ENCODE measurements at places on chromosomes 12 and 14. TPM values are rescaled to one million over a fixed set of nuclear protein-coding genes. Genes with fewer than 3 reads are reported as not detected.

The GUCY2C gene
- total RNA-seq: not detected

The RHEBL1 gene
- 11.0 TPM for total RNA-seq

The AHNAK2 gene
- total RNA-seq: not detected

The IQSEC3 gene
- 3.6 TPM for total RNA-seq

The ZFHX2 gene
- 1.1 TPM for total RNA-seq

GRCh38 chr12:3744229-3744901, 8.5 kb downstream of the CRACR2A start:
- DNase-seq: no peak

DNA sequence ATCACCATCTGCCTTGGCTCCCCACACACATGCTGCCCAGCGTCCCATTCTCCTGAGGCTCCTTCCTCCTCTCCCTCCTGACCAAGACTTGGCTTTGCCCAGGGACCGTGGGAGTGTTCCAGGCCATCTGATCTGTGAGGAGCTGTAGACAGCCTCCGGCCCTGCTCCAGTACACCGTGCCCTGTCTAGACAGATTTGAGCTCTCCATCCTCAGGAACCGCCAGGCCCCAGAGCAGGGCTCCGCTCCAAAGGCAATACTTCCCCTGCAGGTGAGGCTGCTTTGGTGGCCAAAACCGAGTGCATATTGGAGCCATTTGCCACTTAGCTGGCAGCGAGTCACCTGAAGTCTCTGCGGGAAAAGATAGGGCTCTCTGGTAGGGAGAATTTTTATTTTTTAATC, 147.4 kb downstream of the ANO2 start:
- no peak for DNase-seq

GRCh38 chr12:82867762-82868500, 181.2 kb downstream of the TMTC2 start:
- DNase-seq: no peak

DNA sequence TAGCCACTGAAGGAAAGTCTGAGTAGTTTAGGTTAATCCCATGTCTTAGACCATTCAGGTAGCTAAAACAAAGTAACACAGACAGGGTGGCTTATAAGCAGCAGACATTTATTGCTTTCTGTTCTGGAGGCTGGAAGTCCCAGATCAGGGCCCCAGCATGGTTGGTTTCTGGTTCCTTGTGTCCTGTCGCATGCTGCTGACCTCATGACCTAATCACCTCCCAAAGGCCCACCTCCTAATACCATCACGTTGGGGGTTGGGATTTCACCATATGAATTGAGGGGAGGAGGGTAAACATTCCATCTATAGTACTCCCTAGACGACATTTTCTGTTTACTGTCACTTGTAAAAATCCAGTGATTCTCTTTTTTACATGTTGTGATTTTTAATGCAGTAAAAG, 148.6 kb downstream of the FBXL14 start:
- no peak for DNase-seq

DNA sequence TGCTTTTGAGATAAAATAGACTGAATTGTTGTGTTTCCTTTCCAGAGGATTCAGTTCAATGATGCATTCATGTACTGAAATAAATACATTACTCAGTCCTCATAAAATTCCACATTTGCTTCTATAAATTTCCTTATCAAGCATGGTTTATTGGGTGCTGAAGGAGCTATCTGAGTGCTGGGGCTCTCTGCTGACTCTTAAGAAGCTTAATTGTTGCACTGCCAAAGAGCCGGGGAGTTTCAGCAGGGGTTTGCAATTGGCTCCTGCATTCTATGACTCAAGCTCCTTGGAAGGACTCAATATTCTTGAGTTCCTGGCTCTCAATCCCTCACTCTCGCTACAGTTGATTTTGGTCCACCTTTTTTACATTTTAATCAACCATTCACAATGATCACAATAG, 69.8 kb upstream of the PYGL start:
- no peak for DNase-seq

GRCh38 chr12:13211859-13212664, 15.5 kb downstream of the EMP1 start:
- DNase-seq: peak; percentile 61

GRCh38 chr12:93894391-93895088, 217.4 kb downstream of the CRADD start:
- DNase-seq: no peak

GRCh38 chr12:53770281-53770680, 18.5 kb upstream of the CISTR start:
- DNase-seq: no peak

DNA sequence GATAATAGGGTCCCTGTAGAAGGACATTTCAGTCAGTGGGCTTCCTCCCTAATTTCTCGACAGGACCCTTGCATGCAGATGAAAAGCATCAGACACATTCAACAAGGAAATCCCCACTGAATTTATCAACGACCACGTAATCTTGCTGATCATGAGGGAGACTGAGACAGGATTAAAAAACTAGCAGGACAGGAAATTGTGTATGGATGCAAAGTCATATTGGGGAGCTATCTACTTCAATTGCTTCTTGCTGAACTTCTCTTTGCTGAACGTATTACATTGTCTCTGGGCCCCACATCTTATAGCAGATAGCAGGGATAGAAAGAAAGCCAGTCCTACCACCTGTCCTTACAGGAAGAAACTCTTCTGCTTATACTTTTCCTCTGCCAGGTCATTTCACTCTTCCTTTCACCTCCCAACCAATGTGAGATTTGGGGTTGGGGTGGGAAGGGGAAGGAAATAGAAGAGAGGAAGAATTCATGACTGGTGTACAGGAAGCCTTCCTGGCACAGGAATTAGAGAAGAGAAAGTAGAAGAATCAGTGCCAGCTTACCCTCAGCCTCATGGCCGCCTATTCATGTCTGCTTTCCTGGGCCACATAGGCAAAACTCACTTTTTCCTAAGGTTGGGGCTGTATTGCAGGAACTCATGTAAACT, 333.3 kb downstream of the ZFP36L1 start:
- DNase-seq: no peak

Data from activated naive CD8-positive, alpha-beta T cell treated with anti-CD3 and anti-CD28 coated beads for 36 hours (primary cell).